ENCODE measurements at places on chromosomes 6 and 20.

GRCh38 chr6:113719064-113719463, 138.1 kb upstream of the MARCKS start:
- DNase-seq = no peak

GRCh38 chr6:17099401-17100059, 2.3 kb upstream of the STMND1 start:
- DNase-seq = no peak

DNA sequence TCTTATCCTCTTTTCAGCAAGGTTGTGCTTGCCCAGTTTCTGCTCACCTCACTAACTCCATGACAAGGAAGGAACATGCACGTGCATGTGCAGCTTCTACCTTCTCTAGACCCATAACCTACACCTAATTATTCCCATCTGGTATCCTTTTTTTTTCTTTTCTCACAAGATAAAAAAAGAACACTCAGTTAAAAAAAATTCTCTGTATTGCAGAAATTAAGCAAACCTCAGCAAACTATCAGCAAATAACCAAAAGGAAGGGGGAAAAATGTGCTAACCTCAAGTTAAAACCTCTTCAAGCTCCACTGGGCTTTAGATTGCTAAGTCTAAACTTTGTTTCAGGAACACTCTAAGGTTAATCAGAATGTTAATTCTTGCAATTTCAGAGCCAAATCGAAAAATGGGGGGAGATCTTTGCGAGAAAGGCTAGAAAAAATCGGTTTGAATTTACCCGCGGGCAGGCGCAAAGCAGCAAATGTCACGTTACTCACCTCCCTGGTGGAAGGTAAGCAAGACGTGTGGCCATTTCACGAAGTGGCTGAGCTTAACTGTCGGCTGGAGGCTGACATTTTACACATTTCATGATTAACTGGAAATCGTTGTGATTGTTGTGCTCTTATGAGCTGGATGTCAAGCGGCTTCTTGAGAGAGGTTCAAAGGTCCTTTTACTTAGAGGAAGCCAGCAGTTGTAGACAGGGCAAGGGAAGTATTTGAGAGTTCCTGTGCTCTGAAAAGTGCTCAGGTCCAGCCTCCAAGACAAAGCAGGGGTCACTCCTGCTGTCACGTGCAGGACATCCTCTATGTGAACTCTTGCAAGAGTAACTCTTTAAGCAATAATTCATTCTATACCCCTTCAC, 19.1 kb downstream of the TFAP2B start:
- DNase-seq = no peak

DNA sequence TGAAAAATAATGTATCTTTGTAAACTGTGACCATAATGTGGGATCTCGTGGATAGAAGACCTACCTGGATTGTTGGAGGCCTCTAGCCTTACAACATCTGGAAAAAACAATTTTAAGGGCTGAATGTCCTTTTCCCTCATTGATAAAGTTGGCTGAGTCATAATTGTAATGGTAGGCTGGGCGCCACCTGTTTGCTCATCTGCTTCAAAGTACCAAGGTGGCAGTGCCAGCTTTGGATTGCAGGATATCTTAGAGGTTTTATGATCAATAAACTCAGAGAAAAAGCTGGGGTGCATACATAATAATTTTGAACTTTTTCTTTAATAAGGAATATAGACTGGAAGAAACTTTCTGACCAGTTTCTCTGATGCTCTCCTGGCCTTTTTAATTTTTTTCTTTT, 653.4 kb downstream of the MMUT start:
- DNase-seq = no peak

- no peak for DNase-seq
Measured at GRCh38 chr6:120681204-120681603, 653.1 kb downstream of the TBC1D32 start.

DNA sequence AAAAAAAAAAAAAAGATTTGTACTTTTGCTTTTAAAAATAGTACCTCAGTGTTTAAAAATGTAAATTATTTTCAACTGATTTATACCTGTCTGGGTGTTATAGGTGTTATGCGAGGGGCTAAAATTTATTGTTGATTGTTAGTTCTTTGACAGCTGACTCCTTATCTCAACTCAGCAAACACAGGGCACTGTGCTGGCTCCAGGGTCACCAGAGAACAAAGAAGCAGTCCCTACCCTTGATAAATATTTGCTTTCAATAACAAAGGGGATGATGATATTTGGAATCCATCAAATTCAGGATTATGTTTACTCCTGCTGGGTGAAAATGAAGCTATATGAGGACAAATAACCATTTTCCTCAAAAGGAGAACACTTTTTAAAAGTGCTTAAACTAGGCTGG, 34.2 kb upstream of the KAT14 start:
- no peak for DNase-seq

DNA sequence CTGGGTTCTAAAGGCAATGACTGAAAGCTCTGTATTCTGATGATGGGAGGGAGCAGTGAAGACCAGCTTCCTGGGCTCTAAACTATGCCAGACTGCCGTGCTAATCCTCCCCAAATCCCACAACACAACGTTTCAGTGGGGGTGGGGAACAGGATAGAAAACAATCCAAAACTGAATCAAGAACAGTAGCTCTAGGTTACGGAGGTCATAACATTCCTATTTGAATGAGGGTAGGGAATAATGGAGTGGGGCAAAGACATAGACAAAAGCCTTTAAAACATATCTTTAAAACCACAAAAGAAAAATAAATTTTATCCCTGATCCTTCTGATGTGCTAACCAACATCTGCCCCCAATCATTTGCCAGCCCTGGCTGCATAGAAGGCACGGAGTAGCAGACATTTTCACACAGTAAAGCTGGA, 7.8 kb downstream of the USP49 start:
- DNase-seq = no peak

DNA sequence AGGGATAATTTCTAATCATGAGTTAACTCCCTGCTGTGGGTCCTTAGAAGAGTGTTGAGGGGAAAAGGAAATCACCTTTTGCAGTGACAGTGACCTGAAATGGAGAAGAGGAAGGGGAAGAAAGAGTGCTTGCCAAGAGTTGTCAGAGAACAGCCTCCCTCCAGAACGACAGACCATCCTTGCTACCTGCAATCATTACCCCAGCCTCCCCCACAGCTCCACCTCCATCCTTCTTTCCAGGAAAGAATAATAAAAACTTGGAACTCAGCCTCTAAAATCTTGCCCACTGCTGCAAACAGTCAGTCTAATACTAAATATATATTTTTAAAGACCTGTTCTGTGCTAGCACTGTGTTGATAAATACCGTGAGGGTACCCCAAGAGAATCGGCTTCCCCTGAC, 28.7 kb upstream of the FUCA2 start:
- DNase-seq = no peak

DNA sequence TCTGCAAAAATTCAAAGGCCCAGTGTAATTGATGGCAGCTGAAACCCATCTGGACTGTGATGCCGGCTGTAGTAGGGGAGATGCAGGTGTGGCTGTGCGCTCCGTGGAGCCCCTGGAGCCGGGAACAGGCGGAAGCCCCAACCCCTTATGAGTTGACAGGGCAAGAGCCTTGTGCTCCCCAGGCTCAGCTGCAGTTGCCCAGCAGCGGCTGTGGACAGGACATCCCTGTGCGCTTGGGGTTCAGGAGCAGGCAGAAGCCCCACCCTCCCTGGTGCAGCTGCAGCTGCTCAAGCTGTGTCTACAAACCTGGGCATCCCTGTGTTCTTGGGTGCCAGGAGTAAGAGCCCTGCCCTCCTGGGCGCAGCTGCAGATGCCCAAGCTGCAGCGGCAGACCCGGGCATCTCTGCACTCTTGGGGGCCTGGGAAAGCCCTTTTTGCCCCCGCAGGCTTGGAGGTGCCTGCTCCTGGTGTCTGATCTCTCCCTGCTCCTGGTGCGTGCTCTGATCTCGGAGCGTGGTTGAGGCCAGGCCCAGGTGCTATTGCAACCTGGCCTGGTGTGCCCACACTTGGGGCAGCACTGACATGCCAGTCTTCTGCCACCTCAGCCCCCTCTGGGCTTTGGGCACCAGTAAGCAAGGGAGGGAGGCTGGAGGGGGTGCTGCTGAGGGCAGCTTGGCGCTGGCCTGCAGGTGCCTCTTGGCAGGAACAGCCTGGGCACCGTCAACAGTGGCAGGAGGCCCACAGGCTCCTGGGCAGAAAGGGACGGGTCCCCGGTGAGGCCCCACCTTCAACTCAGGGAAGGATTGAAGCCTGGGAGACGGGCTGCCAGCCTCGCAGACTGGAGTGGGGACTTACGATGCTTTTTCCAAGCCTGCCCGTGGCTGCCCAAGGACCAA, 30.3 kb downstream of the OR2J2 start:
- DNase-seq = no peak

DNA sequence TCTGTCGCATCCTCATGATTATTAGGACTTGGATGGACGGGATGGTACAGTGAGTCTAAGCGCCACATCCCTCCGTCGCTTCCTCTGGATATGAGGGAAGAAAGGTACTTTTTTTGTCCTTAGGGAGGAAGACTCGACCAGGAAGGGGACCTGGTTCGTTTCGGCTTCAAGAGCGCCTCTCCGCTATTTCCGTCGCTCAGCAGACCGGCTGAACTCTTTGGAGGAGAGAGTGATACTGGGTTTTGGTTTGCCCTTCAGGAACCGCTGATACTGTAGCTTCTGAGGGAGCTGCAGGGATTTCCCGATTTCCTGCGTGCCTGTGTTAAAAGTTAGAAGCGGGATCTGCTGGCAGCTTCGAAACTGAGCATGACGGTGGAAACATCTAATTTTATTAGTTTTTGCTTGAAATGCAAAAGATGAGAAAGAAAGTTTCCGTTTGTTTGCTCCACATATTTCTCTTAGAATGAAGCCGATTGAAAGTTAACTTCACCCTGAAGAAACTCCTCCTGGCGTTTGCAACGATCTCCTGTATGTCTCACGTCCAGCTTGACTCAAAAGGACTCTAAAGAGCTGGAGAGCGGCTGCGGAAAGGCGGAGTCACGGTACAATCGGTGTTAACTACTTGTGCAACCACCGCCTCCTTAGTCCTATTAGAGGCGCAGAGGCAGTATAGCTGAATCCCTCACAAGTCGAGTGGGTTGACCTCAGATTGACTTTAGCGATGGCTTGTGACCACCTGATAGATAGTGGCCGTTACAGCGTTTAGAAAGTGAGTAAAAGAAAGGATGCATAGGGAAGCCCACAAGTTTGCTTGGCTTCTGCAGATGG, 129.4 kb downstream of the TRIM27 start:
- no peak for DNase-seq

GRCh38 chr6:30227242-30227722, 14.1 kb upstream of the TRIM26 start:
- DNase-seq = no peak

GRCh38 chr6:169803271-169803811, 51.9 kb downstream of the ERMARD start:
- DNase-seq = no peak

GRCh38 chr20:62323980-62324906, 21.4 kb downstream of the ADRM1 start:
- no peak for DNase-seq

- no peak for DNase-seq
Measured at GRCh38 chr6:116047173-116047933, 13.3 kb downstream of the FRK start.

DNA sequence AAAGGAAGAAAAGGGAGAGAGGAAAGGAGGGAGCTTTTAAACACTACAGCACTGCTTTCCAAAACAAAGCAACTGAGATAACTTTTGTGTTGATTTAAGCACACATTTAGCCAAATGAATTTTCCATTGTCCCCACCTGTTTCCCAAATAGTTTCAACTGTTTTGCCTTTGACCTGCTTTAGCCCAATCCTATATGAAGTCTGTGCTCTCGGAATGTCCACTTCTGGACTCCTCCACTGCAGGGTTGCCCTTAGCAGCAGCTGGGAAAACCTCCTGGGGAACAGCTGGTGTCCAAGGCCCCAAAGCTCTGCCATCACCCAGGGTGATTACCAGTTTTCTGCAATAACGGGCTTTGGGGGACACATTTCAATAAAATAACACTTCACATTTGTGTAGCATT, 44.9 kb upstream of the PKHD1 start:
- no peak for DNase-seq

All from GM13977 (cell line).